Activated CD4-positive, alpha-beta memory T cell treated with anti-CD3 and anti-CD28 coated beads, Interleukin-2, amount 10 ng/mL, durations not matched to agents 7 days and 5 days (primary cell): ENCODE measurements at places on chromosomes 3 and 15.

GRCh38 chr15:40477642-40478327 lies 7.0 kb downstream of the CHST14 start:
- peaks cover 38% of the 10 kb centered on the region for H3K27me3 ChIP-seq
- no peak for DNase-seq
- H3K4me1 ChIP-seq, result peaks cover 3% of the 10 kb centered on the region
- no peak overlapping the region for H3K27ac ChIP-seq
- no peaks in the 10 kb centered on the region for H3K36me3 ChIP-seq

DNA sequence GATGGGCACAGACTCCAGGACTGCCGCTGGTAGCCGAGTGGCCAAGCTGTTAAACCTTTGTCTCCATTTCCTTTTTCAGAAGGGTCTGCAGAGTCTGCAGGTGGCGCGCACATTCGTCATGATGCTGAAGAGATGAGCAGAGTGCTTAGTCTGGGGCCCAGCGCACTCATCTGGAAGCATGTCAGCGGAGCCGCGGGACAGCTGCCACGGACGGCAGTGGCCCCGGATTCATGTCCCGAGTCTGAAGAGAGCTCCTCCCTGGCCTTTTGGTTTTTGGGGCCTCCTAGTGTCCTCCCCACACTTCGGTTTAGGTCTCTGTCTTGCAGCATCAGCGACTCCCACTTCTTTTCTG lies 42.6 kb downstream of the KLHL25 start:
- H3K36me3 ChIP-seq, result peaks cover 12% of the 10 kb centered on the region
- no peak overlapping the region for H3K27ac ChIP-seq
- no peaks in the 10 kb centered on the region for H3K27me3 ChIP-seq

DNA sequence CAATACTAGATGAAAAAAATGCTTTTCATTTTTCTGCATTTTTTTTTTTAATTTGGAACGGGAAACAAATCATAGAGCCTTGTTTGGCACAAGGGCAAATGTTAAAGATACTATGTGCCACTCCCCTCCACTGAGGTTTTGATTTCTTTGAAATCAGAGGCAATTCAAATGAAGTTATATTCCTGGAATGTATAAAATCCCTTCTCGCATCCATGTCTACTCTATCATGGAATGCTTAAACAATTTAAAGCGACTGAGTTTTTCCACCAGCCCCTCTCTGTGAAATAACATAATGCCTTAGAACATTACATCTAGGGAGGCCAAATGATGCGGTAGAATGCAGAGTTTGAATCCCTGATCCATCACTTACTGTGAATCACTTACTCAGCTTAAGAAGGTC lies 69.7 kb downstream of the FMN1 start:
- peaks cover 2% of the 10 kb centered on the region for H3K27me3 ChIP-seq
- no peak for DNase-seq
- no peaks in the 10 kb centered on the region for H3K36me3 ChIP-seq
- H3K4me3 ChIP-seq, result no peak overlapping the region

GRCh38 chr15:42090370-42090769 lies 4.0 kb downstream of the PLA2G4D start:
- no peak overlapping the region for H3K27ac ChIP-seq
- peaks cover 11% of the 10 kb centered on the region for H3K4me1 ChIP-seq
- H3K36me3 ChIP-seq, result no peaks in the 10 kb centered on the region
- H3K4me3 ChIP-seq, result no peak overlapping the region
- DNase-seq, result no peak

GRCh38 chr3:101144105-101144504 lies 150.9 kb upstream of the ABI3BP start:
- H3K4me3 ChIP-seq, result no peak overlapping the region
- no peak for DNase-seq
- no peaks in the 10 kb centered on the region for H3K4me1 ChIP-seq
- no peak overlapping the region for H3K27ac ChIP-seq

DNA sequence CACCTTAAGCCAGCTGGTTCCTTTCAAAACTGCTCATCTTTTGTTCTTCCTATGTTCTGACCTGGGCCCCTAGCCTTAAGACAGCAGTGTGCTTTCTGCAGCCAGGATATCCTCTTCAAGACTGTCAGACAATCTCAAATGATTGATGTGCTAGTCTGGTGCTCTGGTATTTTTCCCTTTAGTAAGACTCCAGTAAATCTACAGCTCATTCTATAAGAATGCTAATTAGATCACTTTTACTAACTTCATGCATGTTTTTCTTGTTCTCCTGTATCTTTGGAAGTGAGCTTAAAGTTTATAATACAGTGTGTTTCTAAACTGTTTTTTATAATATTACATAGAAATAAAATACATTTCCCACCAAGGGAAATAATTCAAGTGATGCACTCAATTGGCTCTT lies 220.9 kb upstream of the NANOGP8 start:
- H3K27ac ChIP-seq, result no peak overlapping the region
- H3K27me3 ChIP-seq, result no peaks in the 10 kb centered on the region
- H3K36me3 ChIP-seq, result no peaks in the 10 kb centered on the region
- no peak overlapping the region for H3K4me3 ChIP-seq
- no peaks in the 10 kb centered on the region for H3K4me1 ChIP-seq

GRCh38 chr15:31237043-31237324 lies 89.7 kb upstream of the KLF13 start:
- DNase-seq, result no peak
- H3K27ac ChIP-seq, result no peak overlapping the region
- peaks cover 2% of the 10 kb centered on the region for H3K27me3 ChIP-seq
- H3K4me1 ChIP-seq, result peaks cover 23% of the 10 kb centered on the region
- H3K36me3 ChIP-seq, result no peaks in the 10 kb centered on the region
- H3K4me3 ChIP-seq, result no peak overlapping the region

DNA sequence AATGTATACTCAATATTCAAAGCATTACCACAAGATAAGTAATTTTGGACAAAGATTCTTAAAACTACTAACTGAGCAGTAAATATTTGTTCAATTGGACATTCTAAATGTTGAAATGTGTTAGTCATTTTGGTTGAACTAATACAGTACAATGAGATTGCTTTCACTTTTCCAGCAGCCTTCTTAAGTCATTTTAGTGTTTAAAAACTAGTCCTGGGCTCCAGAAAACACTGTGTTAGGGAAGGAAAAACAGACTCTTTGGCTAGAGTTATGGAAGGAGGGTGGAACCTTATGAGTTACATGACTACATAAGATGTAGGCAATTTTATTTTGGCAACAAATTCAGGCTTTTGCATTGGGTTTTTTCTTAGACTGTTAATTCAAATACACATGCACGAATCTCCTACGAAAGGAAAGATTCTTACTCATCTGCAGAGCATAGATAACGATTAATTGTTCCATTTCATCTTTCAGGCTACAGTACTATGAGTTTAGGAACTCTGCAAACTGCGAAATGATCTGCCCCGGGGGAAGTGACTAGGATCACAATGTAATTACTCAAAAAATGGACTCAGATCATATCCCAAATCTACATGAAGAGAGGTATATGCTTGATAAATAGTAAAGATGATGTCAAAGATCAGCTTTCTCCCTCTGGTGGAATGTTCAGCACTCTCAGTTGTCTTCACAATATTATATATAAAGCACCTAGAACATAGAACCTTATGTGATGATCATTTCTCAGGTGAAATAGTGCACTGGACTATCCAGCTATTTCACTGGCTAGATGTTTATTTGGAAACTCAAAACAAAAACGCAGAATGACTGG lies 492.8 kb upstream of the MDFIC2 start:
- H3K27me3 ChIP-seq, result peaks cover 21% of the 10 kb centered on the region
- H3K4me3 ChIP-seq, result no peak overlapping the region
- no peaks in the 10 kb centered on the region for H3K4me1 ChIP-seq
- no peaks in the 10 kb centered on the region for H3K36me3 ChIP-seq
- no peak for DNase-seq

GRCh38 chr3:194489736-194490612 lies 3.2 kb upstream of the ATP13A3 start:
- no peak for DNase-seq
- H3K27ac ChIP-seq, result peak overlapping the region; percentile 38
- H3K27me3 ChIP-seq, result no peaks in the 10 kb centered on the region

DNA sequence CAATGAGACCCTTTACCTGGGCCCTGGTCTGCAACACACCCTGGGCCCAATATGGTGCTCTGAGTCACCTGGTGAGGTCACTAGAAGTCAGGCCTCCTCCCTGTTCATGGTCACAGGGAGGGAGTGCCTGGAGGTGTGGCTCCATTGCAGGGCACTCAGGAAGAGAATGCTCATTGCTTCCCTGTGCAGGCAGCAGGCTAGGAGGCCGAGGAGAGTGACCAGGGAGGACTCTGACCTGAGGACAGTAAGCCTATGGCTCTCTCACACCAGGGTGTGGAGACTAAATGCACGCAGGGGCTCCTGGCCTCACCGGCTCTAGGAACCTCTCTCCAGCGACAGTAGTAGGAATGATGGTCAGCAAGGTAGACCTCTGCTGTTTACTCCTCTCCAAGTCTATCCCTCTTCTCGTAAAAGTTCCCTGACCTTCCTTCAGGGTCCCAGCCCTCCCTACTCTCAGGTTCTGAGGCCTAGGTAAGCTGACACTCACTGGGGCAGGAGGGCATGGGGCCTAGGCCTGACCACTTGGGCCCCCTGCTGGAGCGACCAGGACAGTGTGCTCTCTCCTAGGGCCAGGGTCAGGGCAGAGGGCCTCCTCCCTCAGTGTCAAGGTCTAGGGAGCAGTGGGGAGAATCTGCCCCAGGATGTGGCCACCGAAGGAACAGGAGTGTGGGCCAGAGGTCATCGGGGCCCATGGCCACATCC lies 9.6 kb upstream of the SLCO2A1 start:
- no peak overlapping the region for H3K4me3 ChIP-seq
- H3K27me3 ChIP-seq, result peaks cover 4% of the 10 kb centered on the region
- no peak for DNase-seq
- H3K4me1 ChIP-seq, result no peaks in the 10 kb centered on the region
- H3K27ac ChIP-seq, result no peak overlapping the region

- no peak overlapping the region for H3K4me3 ChIP-seq
- no peak overlapping the region for H3K27ac ChIP-seq
- no peak for DNase-seq
- H3K36me3 ChIP-seq, result no peaks in the 10 kb centered on the region
Measured at GRCh38 chr15:70646169-70646568, 117.2 kb downstream of the UACA start.

- DNase-seq, result no peak
- peaks cover 21% of the 10 kb centered on the region for H3K36me3 ChIP-seq
- no peaks in the 10 kb centered on the region for H3K27me3 ChIP-seq
- H3K27ac ChIP-seq, result peak overlapping the region; percentile 54
Measured at GRCh38 chr15:78149805-78150751, 916 bp downstream of the IDH3A start.

DNA sequence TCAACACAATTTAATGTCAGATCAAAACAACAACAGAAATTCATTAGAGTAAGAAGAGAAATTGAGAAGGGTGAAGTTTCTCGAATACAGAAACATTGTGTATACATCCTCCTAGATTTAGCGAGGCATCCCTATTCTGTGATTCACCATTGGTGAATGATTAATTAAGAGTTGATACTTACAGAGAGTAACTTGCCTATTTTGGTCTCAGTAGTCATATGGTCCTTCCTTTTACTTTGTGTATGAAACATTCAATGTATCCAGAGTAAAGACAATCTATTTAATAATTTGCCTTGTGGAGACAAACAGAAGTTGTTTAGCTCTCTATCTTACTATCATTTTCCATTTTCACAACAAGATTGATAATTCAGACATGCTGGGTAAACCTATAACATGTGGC lies 432.0 kb downstream of the ZPLD1 start:
- H3K27me3 ChIP-seq, result no peaks in the 10 kb centered on the region
- H3K36me3 ChIP-seq, result no peaks in the 10 kb centered on the region
- DNase-seq, result no peak
- H3K4me3 ChIP-seq, result no peak overlapping the region
- no peaks in the 10 kb centered on the region for H3K4me1 ChIP-seq

DNA sequence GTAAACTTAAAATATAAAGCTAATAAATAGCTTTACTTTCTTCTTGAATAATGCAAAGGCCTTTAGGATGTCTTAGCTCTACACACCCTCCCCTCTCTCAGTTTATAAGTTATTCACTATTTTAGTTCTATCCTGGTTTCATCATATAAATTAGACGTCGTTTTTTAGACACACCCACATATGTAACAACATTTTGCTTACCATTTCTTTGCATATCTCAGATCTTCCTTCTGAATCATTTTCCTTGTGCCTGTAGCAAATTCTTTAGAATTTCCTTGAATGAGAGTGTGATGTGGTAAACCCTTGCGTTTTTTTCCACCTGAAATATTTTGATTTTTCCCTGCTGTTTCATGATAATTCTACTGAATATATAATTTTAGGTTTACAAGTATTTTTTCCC lies 2.5 kb upstream of the DAZL start:
- DNase-seq, result no peak
- H3K27me3 ChIP-seq, result peaks cover 12% of the 10 kb centered on the region
- H3K27ac ChIP-seq, result no peak overlapping the region
- H3K36me3 ChIP-seq, result no peaks in the 10 kb centered on the region
- no peak overlapping the region for H3K4me3 ChIP-seq
- H3K4me1 ChIP-seq, result no peaks in the 10 kb centered on the region

DNA sequence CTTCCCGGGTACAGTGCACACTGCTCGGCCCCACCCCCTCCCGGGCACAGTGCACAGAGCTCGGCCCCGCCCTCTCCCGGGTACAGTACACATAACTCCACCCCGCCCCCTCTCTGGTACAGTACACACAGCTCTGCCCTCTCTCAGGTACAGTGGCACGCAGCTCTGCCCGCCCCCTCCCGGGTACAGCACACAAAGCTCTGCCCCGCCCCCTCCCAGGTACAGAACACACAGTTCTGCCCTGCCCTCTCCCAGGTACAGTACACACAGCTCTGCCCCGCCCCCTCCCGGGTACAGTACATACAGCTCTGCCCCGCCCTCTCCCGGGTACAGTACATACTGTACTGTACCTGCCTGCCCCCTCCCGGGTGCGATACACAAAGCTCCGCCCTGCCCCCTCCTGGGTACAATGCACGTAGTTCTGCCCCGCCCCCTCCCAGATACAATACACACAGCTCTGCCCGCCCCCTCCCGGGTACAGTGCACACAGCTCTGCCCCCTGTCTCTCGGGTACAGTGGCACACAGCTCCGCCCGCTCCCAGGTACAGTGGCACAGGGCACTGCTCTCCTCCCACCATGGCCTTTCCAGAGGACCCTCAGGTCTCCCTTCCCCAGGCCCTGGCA lies 16.4 kb upstream of the PRR20G start:
- H3K36me3 ChIP-seq, result no peaks in the 10 kb centered on the region
- H3K27ac ChIP-seq, result no peak overlapping the region
- DNase-seq, result no peak

DNA sequence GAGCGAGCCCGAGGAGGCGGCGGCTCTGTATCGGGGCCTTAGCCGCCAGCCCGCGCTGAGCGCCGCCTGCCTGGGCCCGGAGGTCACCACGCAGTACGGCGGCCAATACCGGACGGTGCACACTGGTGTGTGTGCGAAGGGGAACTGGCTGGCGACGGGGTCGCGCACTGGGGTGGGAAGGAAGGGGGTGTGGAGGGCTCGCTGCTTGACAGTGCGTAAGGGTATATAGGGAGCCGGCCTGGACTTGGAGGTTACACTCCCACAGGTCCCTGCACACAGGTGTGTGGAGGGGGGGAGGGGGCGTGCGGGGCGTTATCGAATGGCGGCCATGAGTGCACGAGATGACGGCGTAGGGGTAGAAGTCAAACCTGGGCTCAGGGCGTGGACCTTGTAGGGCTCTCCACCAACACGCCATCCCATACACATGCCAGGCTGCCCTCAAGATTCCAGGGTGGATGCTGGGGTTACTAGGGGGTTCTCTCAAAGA lies 389 bp downstream of the APEH start:
- H3K4me1 ChIP-seq, result peaks cover 37% of the 10 kb centered on the region
- H3K27me3 ChIP-seq, result no peaks in the 10 kb centered on the region
- H3K36me3 ChIP-seq, result peaks cover 22% of the 10 kb centered on the region
- peak overlapping the region; percentile 91 for H3K4me3 ChIP-seq
- DNase-seq, result no peak
